ENCODE measurements at places on chromosomes 1 and 21.

GRCh38 chr1:8604041-8604945 is 213.1 kb downstream of the RERE start:
- DNase-seq, result no peak

GRCh38 chr1:161374373-161374772 is 6.7 kb upstream of the CFAP126 start:
- DNase-seq, result no peak

GRCh38 chr1:170707117-170707516 is 43.2 kb downstream of the PRRX1 start:
- no peak for DNase-seq

DNA sequence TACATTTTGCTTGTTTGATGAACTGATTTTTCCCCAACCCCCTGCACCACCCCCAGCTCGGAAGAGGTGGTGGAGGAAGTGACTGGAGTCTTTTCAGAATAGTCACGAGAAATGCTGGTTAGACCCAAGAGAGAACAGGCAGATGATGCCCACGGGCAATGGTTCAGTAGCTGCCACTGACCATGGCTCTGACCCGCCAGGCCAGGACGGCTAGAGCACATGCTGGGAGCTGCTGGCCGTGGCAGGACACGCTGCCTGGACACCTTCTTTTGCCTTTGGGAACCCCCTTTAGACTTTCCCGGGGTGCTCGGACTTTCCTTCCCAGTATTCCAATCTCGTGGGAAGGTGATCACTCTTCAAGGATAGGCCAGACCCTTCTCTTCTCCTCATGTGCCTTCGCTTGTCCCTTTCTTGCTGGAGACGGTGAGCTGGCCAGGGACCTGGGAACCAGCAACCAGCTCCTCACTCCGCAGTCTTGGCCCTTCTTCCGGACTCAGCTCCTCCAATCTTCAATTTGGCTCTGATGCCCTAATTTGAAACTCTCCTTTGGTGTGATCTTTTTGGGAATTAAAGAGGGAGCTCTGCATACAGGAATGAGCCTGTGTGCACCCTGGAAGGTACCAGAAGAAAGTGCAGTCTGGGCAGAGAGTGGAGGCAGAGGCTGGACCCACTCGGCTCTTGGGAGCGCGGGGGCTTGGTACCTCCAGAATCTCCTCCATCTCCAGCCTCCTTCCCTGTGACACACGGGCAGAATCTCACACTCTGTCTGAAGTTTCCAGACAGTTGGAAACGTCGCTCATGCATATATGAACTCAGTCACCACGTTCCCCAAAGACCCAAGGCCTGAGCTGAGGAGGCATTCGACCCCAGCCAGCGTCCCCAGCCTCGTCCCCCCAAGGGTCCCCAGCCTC is 4.0 kb upstream of the PDE9A start:
- DNase-seq, result no peak

GRCh38 chr1:226495716-226496115 is 52.8 kb upstream of the STUM start:
- no peak for DNase-seq

DNA sequence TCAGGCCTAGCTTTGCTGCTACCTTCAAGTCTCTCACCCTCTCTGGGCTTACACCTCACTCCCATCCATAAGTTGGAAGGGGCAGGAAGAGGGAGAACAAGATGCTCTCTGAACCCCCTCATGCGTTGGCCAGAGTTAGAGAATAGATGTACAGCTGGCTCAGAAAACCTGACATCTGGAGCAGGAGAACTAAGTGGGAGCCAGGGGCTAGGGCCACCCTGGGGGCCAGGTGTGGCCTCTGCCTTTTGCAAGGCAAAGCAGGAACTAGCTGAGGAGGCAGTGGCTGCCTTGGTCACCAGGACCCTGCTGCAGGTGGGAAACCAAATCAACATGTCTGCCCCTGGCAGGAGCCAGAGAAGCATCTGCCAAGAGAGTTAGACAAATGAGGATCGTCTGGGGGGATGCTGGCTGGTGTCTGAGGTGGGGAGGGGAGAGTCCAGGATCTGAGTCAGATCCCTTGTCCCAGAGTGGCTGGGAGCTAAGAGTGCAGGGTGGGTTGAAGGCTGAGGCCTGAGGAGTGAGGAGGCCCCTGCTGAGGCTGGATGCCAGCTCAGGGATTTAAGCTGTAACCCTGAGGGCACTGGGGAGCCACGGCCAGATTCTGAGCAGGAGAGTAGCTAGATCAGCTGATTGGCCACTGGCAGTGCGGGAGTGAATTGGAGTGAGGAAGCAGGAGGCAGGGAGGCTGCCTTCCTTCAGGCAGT is 115.0 kb downstream of the EPHB2 start:
- DNase-seq, result no peak

GRCh38 chr1:219124163-219124562 is 49.5 kb upstream of the LYPLAL1 start:
- no peak for DNase-seq

GRCh38 chr1:53369034-53369750 is 41.3 kb upstream of the LRP8 start:
- DNase-seq, result no peak

DNA sequence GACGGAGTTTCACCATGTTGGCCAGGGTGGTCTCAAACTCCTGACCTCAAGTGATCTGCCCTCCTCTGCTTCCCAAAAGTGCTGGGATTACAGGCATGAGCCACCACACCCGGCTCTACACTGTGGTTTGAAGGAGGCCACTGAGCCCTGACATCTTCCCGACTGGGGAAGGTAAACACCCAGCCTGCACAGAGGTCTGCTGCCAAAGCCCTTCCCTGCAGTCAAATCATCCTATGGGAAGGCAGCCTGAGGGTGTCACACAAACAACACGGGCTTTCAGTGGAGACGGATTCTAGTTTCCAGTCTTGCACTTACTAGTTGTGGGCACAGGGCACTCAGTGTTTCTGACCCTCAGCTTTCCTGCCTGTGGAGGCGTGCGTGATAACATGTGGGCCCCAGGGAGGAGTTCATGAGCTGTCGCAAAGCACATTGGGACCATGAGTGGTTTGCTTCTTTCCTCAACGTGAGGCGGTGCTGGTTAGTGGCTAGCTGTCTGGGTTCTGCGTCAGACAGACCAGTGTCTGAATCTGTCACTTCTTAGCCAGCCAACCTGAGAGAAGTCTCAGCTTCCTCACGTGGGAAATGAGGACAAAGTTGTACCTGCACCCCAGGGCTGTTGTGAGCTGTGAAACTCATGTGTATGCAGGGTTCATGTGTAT is 21.5 kb upstream of the OPRD1 start:
- no peak for DNase-seq

DNA sequence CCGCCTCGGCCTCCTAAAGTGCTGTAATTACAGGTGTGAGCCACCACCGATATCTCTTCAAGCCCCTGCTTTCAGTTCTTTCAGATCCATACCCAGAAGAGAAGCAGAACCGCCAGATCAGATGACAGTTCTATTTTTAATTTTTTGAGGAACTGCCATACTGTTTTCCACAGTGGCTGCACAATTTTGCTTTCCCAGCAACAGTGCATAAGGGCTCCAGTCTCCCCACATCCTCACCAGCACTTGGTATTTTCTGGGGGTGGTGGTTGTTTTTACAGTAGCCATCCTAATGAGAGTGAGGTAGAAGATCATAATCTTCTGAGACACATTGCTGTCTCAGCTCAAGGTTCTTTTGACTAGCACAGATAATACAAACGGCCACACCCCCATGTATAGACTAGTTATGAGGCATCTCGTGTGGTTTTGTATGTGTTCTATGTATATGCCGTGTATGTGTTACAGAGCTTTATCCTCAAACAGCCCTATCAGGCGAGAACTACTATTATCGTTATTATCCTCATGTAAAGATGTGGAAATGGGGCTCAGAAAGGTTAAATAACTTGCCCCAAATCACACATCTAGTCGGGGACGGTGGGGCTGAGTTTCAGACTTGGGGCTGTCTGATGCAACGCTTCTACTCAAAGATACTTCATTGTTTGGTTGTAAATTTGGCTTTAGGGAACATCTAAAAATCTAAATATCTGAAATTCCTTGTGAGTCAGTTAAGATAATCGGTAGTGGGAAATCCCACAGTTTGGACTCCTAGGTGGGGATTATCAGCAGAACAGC is 12.0 kb downstream of the FHAD1 start:
- no peak for DNase-seq

- DNase-seq, result no peak
Observed at GRCh38 chr1:93758842-93759515, 77.3 kb upstream of the BCAR3 start.

GRCh38 chr1:234997896-234998741 is 130.5 kb downstream of the TOMM20 start:
- DNase-seq, result no peak

GRCh38 chr1:202439308-202439707 is 90.8 kb downstream of the PPP1R12B start:
- DNase-seq, result no peak

DNA sequence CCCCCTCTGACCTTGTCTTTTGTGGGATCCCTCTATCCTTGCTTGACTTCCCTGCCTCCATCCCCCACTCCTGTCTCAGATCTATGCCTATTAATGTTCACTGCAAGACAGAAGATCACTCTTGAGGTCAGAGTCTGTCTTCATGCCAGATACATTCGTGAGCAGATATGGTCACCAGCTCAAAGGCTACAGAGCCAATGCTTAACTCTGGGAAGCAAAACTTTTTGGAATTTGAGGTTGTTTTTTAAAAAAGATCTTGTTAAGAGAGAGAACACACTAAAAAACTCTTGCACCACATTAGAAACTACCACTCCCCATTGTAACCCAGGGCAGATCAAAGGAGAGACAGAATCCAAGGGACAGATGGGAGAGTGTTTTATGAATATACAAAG is 17.1 kb upstream of the A3GALT2 start:
- no peak for DNase-seq

DNA sequence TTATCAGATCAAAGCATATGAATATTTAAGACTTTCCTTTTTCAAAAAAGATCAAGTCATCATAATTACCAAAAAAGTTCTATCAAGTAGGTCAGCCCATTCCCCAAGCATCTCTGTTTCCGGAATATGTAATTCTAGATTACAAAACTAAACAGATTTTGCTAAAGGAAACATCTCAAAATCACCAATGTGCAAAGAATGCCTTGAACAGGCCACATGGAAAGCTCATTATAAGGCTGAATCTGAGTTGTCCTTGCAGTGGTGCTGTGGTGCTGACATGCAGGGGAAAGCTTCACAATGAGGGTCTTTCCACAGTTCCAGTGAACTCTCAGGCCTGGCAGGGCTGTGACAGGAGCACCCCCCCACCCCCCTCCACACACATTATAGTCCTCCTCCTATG is 240.9 kb downstream of the OMA1 start:
- DNase-seq, result no peak

DNA sequence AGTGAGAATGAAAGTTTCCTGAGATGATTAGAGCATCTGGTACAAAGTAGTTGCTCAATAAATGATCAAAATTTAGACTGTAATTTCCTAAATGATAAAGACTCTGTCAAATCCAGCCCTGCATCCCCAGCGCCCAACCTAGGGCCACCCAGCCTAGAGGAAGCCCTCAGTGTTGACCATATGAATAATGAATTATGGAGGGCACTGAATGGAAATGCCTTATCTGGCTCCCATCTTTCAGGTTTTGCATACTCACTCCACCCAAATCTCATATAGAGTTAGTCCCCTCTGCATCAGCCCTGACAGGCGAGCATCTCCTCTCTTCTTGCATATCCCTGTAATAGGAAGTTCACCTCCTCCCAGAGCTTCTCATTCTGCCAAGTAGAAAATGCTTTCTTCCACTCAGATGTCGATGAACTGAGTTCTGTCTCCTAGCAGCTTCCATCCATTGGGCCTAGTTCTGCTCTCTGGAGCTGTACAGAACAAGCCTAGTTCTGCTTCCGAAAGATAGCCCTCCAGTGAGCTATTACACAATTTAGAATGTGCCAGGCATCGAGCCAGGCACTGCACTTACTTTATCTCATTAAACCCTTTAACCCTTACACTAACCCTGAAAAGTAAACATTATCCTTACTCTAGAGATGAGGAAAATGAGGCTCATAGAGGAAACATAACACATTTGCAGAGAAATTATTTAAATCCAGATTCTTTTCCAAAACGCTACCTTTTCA is 20.9 kb downstream of the COA7 start:
- DNase-seq, result no peak

- DNase-seq, result no peak
Observed at GRCh38 chr1:60504206-60504840, 430.8 kb upstream of the C1orf87 start.

- DNase-seq, result no peak
Observed at GRCh38 chr1:243723458-243724043, 126.5 kb downstream of the AKT3 start.

DNA sequence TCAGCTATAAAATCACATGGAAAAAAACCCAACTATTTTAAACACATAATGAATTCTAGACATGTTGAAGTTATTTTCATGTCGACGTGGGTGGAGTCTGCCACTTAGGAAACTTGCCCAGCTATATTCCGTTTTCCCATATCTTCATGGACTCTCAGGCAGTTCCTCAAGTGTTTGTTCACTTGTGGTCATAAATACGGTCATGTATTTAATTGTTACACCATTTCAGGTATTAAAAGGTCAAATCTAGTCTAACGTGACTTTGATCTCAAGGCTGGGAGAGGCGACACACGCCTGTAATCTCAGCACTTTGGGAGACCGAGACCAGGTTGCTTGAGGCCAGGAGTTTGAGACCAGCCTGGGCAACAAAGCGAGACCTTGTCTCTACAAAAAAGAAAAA is 346.9 kb downstream of the PBX1 start:
- DNase-seq, result no peak

- DNase-seq, result no peak
Observed at GRCh38 chr1:108141621-108142020, 58.5 kb downstream of the SLC25A24 start.

DNA sequence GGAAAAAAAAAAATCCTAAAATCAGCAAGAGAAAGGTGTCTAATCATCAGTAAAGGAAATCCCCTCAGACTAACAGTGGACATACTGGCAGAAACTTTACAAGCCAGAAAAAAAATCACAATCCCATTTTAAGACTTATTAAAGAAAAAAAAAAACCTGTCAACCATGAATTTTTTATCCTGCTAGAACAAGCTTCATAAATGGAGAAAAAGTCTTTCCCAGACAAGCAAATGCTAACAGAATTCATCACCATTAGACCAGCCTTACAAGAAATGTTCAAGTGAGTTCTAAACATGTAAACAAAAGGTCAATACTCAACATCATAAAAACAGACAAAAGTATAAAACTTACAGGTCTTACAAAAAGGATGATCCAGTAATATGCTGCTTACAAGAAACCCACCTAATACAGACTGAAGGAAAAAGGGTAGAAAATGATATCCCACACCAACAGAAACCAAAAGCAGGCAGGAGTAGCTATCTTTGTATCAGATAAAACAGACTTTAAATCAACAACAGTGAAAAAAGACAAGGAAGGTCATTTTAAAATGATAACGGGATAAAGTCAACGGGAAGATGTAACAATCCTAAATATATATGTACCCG is 129.6 kb downstream of the EVI5 start:
- no peak for DNase-seq

- no peak for DNase-seq
Observed at GRCh38 chr1:73100216-73100615, 817.9 kb upstream of the NEGR1 start.

GRCh38 chr1:111571239-111571638 is 48.4 kb upstream of the RAP1A start:
- DNase-seq, result no peak

GRCh38 chr1:53121319-53122172 is 20.9 kb downstream of the SLC1A7 start:
- no peak for DNase-seq

GRCh38 chr1:29925058-29925457 is 688.7 kb downstream of the PTPRU start:
- no peak for DNase-seq

GRCh38 chr1:55329808-55330432 is 114.8 kb upstream of the USP24 start:
- no peak for DNase-seq

All from stimulated activated CD4-positive, alpha-beta T cell treated with anti-CD3 and anti-CD28 coated beads, Interleukin-1b, Interleukin-23, amount 100 ng/mL, for 4 hours (primary cell).